ENCODE measurements at places on chromosomes 7 and 10. TPM values are rescaled to one million over a fixed set of nuclear protein-coding genes. Genes with fewer than 3 reads are reported as not detected.
A peak's percentile ranks its signal among the peaks of the same experiment; 100 is the strongest.

DNA sequence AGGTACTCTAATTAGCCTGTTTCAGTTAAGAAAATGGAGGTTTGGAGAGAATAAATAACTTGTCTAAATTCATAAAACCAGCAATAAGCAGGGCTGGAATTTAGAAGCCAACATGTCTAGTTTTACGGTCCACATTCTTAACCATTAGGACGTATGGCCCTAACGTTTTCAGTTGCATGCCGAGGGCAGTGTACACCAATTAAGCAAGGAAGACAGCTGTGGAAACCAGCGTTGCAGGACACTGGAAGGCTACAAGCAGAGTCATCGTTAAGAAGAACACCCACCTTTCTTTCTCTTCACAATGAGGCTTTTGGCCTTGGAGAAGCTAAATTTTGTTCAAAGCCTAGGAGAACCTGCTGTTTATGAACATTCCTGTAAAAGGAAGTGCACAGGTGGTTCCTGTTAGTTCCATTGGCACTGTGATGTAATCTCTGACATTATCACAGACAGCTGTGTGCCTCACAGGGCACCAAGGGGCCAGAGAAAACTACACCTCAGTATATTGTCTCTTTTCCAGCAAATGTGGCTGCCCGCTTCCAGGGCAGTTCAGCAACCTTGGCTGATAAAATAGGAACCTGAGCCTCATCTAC is 21.0 kb downstream of the MPP7 start:
- DNase-seq: no peak

GRCh38 chr7:25726170-25726780 is 425.7 kb upstream of the NFE2L3 start:
- DNase-seq: no peak

- DNase-seq: no peak
Observed at GRCh38 chr7:126715076-126715475, 537.7 kb downstream of the GRM8 start.

GRCh38 chr10:114349522-114350215 is 54.6 kb downstream of the AFAP1L2 start:
- DNase-seq: peak; percentile 54

Gene MKX
- 0.70 TPM for polyA plus RNA-seq

DNA sequence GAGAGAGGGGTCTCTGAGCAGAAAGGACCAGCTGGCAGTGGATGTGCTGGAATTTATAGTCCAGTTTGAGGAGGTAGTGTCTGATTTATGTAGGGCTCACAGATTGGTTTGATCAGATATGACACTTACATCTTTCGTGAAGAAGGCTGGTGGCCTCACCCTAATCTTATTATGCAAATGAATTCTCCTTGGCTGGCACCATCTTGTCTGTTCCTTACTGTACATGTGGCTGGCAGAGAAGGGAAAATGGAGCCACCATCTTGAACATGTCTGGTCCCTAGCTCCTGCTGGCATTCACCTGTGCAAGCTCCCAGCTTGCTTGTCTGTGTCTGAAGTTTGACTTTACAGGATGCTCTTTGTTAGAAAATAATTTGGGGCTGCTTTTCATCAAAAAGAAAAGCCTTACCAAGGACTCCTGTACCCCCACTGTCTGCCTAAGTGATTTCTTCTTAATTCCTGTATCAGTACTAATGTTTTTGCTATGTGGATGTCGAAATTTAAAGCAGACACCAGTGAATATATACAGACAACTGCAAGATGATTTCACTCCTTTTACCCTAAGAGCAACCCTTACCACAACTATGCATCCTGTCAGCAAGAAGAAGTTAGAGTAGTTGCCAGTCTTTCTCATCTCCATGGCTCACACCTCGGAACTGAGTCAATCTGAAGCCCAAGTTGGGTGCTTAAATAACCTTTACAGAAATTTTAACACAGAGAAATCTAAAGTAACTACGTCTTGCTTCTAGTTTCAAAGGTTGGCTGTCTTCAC is 322.0 kb upstream of the SEMA3D start:
- DNase-seq: no peak

- peak; percentile 36 for DNase-seq
Observed at GRCh38 chr7:94888551-94888950, 18.8 kb upstream of the PPP1R9A start.

Gene MSS51
- 5.0 TPM for polyA plus RNA-seq

GRCh38 chr7:106031300-106032035 is 68.4 kb downstream of the CDHR3 start:
- DNase-seq: no peak

Gene NXPH1
- 0.39 TPM for polyA plus RNA-seq

DNA sequence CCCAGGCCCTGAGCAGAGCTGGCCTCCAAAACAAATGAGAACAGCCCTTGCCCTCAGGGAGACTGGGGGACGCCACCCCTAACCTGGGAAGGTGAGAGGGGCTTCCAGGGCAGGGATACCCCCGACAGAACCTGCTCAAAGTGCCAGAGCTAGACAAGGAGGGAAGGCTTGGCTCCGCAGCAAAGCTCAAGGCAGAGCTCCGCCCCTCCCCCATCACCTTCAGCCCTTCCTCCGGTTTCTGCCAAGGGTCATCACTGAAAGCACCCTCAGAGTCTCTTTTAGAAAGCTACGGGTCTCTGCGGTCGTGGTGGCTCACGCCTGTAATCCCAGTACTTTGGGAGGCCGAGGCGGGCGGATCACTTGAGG is 73.4 kb upstream of the CUX1 start:
- DNase-seq: no peak

Gene UCMA
- polyA plus RNA-seq: not detected

Gene MACROH2A2
- 75.4 TPM for polyA plus RNA-seq

- no peak for DNase-seq
Observed at GRCh38 chr7:150965273-150965830, 12.8 kb downstream of the KCNH2 start.
